ENCODE measurements at places on chromosomes 4 and X.

DNA sequence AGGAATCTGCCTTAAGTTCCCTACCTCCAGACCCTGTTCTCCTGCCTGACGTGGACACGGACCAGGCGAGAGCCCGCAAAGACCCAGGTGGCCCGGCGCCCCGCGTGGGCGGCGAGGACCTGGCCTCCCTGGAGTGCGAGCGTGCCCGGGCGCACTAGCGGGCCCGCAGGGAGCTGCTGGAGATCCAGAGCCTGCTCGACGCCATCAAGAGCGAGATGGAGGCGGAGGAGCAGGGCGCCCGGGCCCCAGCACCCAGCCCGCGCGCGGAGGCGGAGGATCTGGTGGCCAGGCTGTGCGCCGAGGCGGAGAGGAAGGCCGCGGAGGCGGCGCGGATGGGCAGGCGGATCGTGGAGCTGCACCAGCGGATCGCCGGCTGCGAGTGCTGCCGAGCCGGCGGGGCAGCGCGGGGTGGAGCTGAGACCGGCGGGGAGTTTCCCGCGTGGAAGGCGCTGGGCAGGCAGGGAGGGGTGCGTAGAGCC, 18.2 kb downstream of the MRFAP1 start:
- no peak for DNase-seq

- DNase-seq, result peak; percentile 78
Measured at GRCh38 chr4:111283066-111283677, 660.3 kb upstream of the PITX2 start.

GRCh38 chrX:75623535-75623934, 100.7 kb upstream of the ZDHHC15 start:
- DNase-seq, result peak; percentile 21

DNA sequence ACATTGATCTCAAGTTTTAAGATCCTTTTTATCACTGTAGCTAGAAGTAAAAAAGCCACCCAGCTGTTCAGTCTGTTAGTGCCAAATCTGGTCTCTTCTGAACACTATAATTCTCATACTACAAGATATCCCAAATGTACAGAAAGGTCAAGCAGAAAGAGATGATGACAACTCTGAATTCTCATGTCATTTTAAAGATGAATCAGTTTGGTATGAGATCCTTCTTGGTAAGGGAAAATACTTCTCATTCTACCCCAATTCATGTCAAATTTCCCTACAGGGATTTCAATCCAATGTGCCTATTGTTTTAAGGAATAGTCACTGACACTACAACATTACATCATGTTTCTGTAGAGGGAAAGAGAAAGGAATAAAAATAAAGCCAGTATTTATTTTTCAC, 184.5 kb downstream of the CPEB2 start:
- DNase-seq, result no peak

GRCh38 chr4:338759-339097, 1.1 kb downstream of the ZNF141 start:
- DNase-seq, result peak; percentile 39

GRCh38 chr4:139889901-139890300, 224.3 kb downstream of the MGST2 start:
- no peak for DNase-seq

DNA sequence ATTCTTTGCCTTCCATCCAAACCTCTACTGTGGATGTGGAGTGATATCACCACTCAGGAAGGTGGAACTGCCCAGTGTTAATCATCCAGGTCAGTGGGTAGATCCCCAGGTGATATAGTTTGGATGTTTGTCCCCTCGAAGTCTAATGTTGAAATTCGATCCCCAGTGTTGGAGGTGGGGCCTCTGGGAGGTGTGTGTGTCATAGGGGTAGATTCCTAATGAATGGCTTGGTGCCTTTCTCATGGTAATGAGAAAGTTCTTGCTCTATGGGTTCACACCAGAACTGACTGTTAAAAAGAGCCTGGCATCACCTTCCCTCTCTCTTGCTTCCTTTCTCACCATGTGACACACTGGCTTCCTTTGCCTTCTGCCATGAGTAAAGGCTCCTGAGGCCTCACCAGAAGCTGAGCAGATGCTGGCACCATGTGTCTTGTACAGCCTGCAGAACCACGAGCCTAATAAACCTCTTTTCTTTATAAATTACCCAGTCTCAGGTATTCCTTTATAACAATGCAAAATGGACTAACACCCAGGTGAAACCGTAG, 6.8 kb upstream of the SOWAHB start:
- DNase-seq, result no peak

DNA sequence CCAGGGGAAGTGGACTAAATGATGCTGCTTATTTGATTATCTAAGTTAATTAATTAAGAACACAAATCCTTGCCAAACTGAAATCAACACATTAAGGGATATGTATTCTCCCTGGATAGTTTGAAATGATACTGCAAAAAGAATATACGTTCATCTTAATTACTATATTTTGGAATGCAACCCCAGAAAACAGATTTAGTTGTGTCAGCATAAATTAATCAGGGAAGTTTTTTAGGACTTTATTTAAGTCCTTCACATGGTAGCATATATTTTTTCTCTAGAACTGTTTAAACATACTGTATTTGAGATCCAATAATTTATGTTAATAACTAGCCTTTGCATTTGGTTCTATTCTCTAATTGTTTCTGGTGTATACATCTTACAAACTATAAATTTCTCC, 52.5 kb downstream of the NRK start:
- no peak for DNase-seq

DNA sequence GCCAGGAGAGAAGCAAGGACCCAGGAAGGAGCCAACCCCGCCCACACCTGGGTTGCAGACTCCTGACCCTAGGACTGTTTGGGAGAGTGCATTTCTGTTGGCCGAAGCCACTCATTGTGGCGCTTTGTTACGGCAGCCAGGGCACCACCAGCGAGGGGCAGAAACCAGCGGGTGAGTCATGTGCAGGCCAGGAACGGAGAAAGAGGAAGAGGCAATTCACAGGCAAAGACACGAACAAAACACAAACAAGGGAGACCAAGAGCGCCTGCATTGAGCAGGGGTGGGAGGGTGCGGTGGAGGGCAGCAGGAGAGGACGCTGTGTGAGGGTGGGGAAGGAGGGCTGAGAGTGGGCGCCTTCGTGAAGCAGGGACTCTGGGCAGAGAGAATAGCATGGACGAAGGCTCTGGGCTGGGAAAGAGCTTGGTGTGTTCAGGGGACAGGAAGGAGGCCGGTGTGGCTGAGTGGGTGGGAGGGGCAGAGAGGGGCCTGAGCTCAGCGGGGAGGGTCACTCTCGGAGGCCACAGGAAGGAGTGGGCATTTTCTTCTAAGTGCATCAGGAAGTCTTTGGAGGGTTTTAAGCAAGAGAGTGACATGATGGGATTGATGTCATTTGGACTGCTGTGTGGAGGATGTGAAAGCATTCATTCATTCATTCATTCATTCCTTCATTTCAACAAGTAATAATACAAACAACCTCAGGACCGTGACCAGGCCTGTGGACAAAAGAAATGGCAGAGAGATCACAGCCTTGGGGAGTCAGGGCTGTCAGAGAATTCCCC, 12.2 kb upstream of the WFS1 start:
- DNase-seq, result peak; percentile 5

DNA sequence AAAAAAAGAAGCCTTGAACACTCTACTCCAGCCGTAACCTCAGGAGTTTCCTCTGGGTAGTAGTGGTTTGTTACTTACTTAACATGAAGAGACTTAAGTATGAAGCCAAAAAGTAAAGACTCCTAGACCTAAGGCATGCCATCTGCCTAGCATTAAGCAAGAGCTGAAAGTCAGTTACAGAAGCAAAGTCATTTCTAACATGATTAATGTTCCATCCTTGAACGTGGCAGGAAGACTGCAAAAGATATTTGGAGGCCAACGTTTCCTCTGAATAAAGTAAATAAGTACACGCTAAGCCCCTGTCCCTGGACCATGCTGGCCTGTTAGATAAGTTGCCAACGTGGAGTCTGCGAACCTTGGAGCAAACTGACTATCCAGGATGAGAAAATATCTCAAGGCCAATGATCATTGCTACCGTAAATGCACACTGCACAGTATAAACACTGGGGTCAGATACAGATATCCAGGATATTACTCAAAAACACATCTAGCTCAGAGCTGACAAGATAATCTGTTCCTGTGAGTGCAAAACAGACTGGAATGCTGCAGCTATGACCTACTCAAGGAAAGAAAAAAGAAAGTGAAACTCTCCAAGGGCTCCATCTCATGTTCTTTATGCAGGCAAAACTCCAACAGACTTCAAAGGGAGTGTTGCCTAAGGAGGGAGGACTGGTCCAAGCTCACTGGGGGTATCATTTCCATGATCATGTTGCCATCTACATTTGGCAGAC, 255.8 kb downstream of the COL25A1 start:
- DNase-seq, result peak; percentile 87

DNA sequence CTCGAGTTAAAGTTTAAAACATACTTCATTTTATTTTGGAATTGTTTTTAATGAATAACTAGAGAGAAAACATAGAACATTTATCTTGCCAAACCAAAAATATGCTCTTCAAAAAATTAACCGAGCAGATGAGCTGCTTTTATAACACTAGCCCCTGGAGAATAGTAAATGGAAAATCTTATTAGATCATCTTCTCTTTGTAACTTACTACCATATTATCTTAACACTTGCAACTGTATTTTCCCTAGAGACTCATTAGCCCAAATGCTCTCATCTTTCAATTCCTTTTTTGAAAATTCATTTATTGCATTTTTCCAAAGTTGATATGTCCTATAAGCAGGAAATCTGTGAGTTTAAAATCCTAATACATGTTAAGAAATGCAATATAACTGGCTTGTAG, 143.3 kb downstream of the CAMK2D start:
- no peak for DNase-seq

DNA sequence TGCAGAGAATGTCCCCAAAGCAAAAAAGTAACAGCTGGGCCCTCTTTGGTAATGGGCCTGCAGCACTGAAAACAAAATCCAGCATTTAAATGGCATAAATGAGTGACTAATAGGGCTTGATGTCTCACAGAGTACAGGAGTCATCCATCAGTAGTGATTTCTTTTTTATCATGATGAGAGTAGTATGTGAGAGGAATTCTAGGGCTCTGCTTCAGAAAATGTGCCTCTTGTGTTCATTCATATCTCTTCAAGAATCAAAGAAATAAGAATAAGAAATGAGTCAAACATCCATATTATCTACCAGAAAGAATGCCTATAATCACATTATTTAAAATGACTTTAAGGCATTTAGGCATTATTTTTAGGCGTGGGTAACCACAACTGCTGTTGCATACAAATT, 792.9 kb upstream of the HTR2C start:
- DNase-seq, result no peak

GRCh38 chrX:24426340-24426913, 38.7 kb upstream of the PDK3 start:
- DNase-seq, result peak; percentile 38

- DNase-seq, result peak; percentile 41
Measured at GRCh38 chrX:10217198-10217597, 60.4 kb downstream of the CLCN4 start.

GRCh38 chr4:15585331-15585730, 69.8 kb downstream of the FBXL5 start:
- DNase-seq, result no peak

- DNase-seq, result no peak
Measured at GRCh38 chr4:151166636-151167035, 67.2 kb downstream of the RPS3A start.

DNA sequence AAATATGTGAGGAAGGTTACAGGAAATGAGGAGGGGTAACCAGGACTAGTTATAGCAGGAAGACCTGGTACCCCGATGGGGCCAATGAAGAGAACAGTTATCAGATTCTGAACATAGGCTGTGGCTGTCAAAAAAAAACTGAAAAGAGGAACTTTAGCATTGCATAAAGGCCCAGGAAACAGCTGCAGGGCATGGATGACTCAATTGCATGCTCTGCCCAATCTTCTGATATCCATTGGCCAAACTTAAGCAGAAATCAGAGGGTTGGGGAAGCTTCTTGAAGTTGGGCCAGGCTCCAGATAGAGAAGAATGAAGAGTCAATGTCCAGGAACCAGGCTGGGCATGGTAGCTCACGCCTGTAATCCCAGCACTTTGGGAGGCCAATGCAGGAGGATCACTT, 1222.4 kb upstream of the PRKX start:
- peak; percentile 78 for DNase-seq

DNA sequence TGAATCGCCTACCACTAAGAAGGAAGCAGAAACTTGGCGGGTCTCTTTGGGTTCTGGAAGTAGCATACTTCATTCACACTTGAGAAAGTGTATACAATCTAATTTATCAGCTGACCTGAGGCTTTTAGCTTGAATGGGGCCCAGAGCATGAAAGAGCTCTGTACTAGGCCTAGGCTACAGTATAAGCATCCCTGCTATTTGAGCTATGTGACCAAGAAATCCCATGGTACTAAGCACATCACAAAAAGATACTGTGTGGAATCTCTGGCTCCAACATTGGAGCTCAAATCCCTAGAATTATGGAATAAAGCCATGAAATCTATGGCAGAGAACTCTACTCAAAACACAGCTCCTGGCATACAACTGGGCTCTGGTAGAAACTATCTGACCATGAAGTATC, 43.9 kb upstream of the CCDC149 start:
- DNase-seq, result no peak

DNA sequence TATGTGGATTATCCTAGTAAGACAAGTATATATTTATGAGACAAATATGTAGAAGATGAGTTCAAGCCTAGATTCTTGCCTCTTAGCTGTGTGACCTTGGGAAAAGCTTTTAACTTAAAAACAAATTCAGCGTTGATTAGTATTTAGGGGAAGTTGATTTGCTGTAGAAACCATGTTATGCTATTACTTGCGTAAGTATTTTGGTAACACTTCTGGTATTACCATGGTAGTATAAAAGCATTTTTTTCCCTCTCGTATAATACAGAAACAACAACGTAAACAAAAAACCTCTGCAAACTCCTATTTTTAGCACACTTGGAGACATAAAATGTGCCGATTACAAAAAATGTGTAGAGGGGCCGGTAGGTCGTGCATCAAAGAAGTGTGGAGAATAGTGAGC, 33.2 kb downstream of the STAG2 start:
- no peak for DNase-seq

GRCh38 chr4:187999406-187999932, 3.9 kb downstream of the ZFP42 start:
- no peak for DNase-seq

- DNase-seq, result peak; percentile 2
Measured at GRCh38 chr4:6470502-6471306, 1.7 kb downstream of the PPP2R2C start.

DNA sequence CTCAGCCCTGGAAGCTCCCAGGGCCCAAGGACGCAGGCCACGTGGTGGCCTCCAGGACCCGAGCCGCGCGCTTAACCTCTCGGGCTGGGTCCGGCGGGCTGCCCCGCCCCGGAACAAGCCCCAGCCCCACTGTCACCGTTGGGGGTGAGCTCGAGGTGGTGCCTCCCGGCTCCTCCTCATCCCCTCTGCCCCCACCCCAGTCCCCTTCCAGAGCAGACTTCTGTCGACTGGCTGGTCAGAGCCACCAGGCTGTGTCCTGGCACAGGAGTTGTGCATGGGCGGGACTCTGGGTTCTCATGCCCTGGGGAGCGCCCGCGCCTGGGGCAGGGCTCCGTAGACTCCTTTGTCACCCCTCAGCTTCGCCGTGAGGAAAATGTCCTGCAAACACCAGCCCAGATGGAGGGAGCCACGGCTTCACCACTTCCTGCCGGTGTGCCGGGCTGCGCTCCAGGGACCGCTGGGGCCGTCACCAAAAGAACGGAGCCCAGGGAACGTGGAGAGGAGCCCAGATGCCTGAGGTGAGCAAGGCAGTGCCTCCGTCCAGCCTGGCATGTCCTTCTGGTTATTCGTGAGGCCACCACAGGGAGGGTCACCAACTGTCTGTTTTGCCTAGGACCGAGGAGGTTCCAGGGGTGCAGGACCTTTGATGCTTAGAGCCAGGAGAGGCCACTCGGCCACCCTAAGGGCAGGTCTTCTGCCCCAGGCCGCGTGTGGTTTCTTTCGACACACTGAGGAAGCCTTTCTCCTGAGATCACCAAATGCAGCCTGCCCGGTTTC, 7.1 kb upstream of the RGS12 start:
- no peak for DNase-seq
